ENCODE measurements at places on chromosomes 3 and 15. TPM values are rescaled to one million over a fixed set of nuclear protein-coding genes. Genes with fewer than 3 reads are reported as not detected.
A peak's percentile ranks its signal among the peaks of the same experiment; 100 is the strongest.

DNA sequence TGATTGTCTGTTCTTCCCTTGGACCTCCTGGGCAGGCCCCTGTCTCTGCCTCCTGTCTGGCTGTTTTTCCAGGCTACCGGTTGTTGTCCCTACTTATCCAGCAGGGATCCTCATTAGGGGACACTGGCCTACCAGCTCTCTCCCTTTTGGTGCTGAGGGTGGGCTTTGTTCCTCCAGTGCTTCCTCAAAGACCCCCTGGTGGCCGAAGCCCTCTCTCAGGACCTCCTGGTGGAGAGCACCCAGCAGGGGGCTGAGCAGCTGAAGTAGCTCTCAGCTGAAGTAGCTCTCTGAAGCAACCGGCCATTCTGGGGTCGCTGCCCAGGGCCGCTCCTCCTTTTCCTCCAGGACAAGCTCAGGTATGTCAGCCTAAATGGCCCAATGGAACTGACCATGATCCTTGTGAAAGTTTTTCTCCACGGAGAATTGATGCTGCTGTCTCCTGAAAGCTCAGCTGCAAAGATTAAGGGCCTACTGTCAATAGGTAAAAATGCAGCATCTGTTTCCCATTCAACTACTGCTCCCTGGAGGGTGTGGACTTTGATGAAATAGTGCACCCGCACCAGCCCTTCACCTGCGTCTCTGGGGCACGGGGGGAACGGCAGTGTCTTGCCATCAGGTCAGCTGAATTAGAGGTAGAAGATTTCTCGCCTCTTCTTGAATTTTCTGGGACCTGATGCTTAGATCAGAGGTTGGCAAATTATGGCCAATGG lies 27.6 kb downstream of the ARNT2 start:
- H3K4me3 ChIP-seq, result no peak overlapping the region
- peaks cover 7% of the 10 kb centered on the region for H3K27me3 ChIP-seq
- peaks cover 2% of the 10 kb centered on the region for H3K4me1 ChIP-seq

GRCh38 chr15:93203036-93203435 lies 114.0 kb upstream of the RGMA start:
- no peak overlapping the region for H3K4me3 ChIP-seq
- DNase-seq, result no peak
- no peaks in the 10 kb centered on the region for H3K36me3 ChIP-seq
- no peaks in the 10 kb centered on the region for H3K4me1 ChIP-seq

- H3K4me3 ChIP-seq, result no peak overlapping the region
- H3K4me1 ChIP-seq, result peaks cover 2% of the 10 kb centered on the region
- no peaks in the 10 kb centered on the region for H3K36me3 ChIP-seq
- DNase-seq, result no peak
These were observed 71.9 kb downstream of the ANXA2 start for GRCh38 chr15:60325905-60326304.

- no peak overlapping the region for H3K4me3 ChIP-seq
- peaks cover 11% of the 10 kb centered on the region for H3K36me3 ChIP-seq
- no peaks in the 10 kb centered on the region for H3K27me3 ChIP-seq
These were observed 58.6 kb downstream of the MAP2K5 start for GRCh38 chr15:67601073-67601472.

GRCh38 chr3:183275418-183275817 lies 22.4 kb downstream of the B3GNT5 start:
- H3K4me1 ChIP-seq, result peaks cover 30% of the 10 kb centered on the region
- DNase-seq, result no peak
- no peak overlapping the region for H3K27ac ChIP-seq
- no peak overlapping the region for H3K4me3 ChIP-seq
- H3K36me3 ChIP-seq, result peaks cover 17% of the 10 kb centered on the region

GRCh38 chr15:96273317-96274086 lies 57.0 kb upstream of the NR2F2 start:
- peak; percentile 32 for DNase-seq
- no peaks in the 10 kb centered on the region for H3K36me3 ChIP-seq
- no peak overlapping the region for H3K27ac ChIP-seq

- peaks cover 2% of the 10 kb centered on the region for H3K27me3 ChIP-seq
- no peaks in the 10 kb centered on the region for H3K36me3 ChIP-seq
- H3K4me1 ChIP-seq, result no peaks in the 10 kb centered on the region
- DNase-seq, result no peak
These were observed 97.2 kb downstream of the SEMA5B start for GRCh38 chr3:122930063-122930997.

DNA sequence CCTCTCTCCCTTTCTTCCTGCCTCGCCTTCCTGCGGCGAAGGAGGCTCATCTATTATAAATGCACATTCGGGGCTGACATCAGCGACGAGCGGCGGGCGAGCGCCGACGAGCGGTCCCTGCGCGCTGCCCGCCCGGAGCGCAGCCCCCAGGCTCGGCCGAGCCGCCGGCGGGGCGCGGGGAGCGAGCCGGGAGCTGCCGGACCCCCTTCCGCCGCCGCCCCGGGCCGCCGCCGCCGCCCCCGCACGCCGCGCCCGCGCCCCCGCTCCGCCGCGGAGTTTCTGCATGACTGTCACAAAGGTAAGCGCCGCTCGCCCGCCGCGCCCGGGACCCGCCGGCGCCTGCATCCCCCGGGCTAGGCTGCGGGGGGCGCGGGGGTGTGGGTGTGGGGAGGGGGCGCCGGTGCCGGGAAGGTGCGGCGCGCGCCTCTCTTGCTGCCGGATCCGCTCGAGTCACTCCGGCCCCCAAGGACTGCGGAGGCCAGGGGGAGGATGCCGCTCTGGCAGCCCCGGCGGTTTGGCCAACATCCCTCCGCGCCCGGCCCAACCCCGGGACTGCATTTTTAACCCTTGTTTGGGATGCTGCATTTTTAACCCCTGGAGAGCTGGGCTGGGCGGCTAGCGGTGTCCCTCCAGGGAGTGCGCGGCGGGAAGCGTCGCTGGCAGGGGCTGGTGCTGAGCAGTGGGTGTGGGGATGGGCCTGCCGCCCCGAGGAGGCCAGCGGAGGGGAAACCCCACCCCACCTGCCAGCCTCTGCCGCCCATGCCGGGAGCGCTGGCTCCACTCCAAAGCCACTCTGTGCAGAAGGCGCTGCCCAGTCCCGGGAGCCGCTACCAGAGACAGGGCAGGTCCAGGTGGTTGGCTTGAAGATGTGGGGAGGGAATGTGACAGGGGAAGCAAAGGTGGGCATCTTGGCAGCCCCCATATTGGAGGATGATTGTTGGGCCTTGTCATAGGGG lies at the start of gene CORO2B:
TSS of gene CORO2B (plus strand) at position 14 of the 956 bp plus-strand sequence. CDS start at position 284, 270 bp downstream.
- peaks cover 37% of the 10 kb centered on the region for H3K27me3 ChIP-seq
- no peak within 1 kb of the TSS for H3K27ac ChIP-seq
- DNase-seq, result peak; percentile 52
- peaks cover 6% of the 10 kb centered on the region for H3K4me1 ChIP-seq
- peak within 1 kb of the TSS; percentile 44 for H3K4me3 ChIP-seq

GRCh38 chr15:79093352-79093935 lies 2.9 kb upstream of the RASGRF1 start:
- no peak overlapping the region for H3K4me3 ChIP-seq
- peaks cover 61% of the 10 kb centered on the region for H3K27me3 ChIP-seq
- H3K36me3 ChIP-seq, result no peaks in the 10 kb centered on the region
- no peak for DNase-seq
- H3K27ac ChIP-seq, result no peak overlapping the region

- H3K4me1 ChIP-seq, result peaks cover 28% of the 10 kb centered on the region
- no peak overlapping the region for H3K27ac ChIP-seq
- H3K27me3 ChIP-seq, result peaks cover 8% of the 10 kb centered on the region
These were observed 74.6 kb upstream of the SPATA12 start for GRCh38 chr3:56985878-56986277.

DNA sequence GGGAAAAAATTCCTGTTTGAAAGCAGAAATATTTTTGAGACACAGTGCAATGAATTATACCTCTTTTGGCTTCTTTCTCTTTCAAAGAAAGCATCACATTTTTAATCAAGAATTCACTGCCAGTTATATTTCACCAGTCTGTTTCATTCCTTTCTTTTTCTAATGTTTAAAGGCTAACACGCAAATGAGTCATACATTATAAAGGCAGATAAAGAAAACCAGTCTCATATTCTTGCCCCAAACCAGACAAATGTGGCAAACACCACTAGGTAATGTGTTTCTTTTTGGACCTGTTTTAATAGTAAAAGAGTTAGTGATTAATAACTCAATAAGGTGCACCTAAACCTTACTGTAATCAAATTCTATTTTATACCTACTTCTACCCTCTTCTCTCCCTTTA lies 83.8 kb downstream of the PLOD2 start:
- no peak for DNase-seq
- H3K36me3 ChIP-seq, result no peaks in the 10 kb centered on the region
- no peak overlapping the region for H3K27ac ChIP-seq
- no peak overlapping the region for H3K4me3 ChIP-seq
- H3K4me1 ChIP-seq, result no peaks in the 10 kb centered on the region
- H3K27me3 ChIP-seq, result no peaks in the 10 kb centered on the region

GRCh38 chr15:49428409-49429095 lies 5.5 kb downstream of the FGF7 start:
- no peak for DNase-seq
- H3K27ac ChIP-seq, result no peak overlapping the region
- no peaks in the 10 kb centered on the region for H3K27me3 ChIP-seq
- no peaks in the 10 kb centered on the region for H3K36me3 ChIP-seq
- H3K4me3 ChIP-seq, result no peak overlapping the region
- no peaks in the 10 kb centered on the region for H3K4me1 ChIP-seq

The GASK1A gene
- total RNA-seq, result not detected

The SLC6A11 gene
- total RNA-seq, result not detected

The PARP14 gene
- total RNA-seq, result 57.9 TPM

The DPH6 gene
- total RNA-seq, result 8.1 TPM

The ZMAT3 gene
- 9.5 TPM for total RNA-seq

The CIB2 gene
- 0.91 TPM for total RNA-seq

The TERC gene
- 2.6 TPM for total RNA-seq

The BCL2A1 gene
- total RNA-seq, result 82.2 TPM

The NR2E3 gene
- not detected for total RNA-seq

The ANKUB1 gene
- total RNA-seq, result not detected

The SLC28A1 gene
- total RNA-seq, result not detected
